ENCODE measurements at places on chromosomes 12 and 14.

DNA sequence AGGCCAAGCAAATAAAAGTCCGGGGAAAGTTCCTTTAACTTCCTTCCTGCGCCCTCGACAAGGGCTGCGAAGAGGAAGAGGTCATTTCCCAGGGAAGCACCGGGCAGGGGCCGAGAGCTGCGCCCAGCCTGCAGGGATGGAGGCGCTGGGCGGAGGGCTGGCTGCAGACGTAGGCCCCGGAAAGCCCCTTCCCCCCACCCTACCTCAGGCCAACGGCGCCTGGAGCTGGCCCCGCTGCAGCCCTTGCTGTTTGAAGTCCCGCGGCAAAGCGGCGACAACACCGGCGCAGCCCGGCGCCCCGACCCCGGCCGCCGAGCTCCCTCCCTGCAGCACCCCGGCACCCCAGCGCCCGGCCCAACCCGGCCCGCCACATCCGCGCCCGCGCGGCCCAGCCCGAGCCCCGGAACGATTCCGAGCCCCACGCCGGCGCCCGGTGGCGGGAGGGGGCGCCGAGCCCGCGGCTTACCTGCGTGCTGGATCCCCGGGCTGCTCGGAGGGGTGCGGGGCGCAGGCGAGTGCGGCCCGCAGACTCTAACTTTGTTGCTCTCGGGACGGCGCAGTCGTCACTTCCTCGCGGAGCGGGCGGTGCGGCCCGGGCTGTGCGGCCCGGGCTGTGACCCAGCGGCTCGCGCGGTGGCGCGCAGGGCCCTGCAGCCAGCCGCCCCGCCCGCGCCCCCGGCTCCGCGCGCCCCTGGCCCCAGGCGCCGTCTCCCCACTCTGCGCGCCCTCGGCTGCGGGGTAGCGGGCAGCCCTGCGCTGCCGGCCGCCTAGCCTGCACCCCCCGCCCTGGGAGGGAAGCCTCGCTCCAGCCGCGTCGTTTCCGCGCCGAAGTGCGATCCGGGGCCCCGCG is 64.8 kb upstream of the PTGR2 start:
- DNase-seq, result no peak

DNA sequence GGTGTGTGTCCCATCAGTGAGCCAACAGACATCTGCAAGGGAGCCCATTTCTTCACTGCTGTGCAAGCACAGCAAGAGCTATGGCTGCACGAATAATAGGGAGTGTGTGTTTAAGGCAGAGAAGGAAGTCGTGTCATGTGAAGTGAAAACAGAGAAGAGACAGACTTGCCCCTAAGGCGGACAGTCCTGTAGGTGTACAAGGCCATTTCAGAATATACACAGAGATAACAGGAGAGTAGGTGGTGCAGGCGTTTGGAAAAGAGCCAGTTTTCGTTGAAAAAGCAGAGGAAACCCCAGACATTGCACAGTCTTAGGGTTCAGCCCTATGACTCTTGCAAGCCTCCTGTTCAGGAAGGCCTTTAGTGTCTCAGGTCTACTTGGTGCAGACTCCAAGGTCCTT is 46.3 kb upstream of the RNU6-8 start:
- DNase-seq, result no peak

- DNase-seq, result no peak
These were observed 28.3 kb downstream of the MLXIP start for GRCh38 chr12:122106843-122107242.

GRCh38 chr14:23446291-23446851 is 10.9 kb upstream of the MYH7 start:
- no peak for DNase-seq

- no peak for DNase-seq
These were observed 37.7 kb upstream of the ASPG start for GRCh38 chr14:104047761-104048160.

DNA sequence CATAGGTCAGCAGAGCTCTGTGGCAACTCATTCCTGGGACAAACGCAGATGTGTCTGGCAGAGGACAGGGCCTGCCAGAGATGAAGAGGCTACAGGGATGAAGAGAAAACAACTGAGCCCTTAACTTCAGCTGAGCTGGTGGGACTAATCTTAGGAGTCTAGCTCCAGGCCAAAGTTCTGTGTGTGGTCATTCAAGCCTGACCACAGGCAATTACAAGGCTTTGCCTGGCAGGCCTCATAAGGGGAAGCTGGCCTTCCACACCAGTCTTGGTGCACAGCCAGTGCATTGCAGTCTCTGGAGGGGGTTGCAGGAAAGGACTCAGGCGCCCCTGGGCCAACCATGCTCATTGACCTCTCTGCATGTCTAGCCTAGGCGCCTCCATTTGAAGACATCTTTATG is 127.6 kb upstream of the DAAM1 start:
- no peak for DNase-seq

DNA sequence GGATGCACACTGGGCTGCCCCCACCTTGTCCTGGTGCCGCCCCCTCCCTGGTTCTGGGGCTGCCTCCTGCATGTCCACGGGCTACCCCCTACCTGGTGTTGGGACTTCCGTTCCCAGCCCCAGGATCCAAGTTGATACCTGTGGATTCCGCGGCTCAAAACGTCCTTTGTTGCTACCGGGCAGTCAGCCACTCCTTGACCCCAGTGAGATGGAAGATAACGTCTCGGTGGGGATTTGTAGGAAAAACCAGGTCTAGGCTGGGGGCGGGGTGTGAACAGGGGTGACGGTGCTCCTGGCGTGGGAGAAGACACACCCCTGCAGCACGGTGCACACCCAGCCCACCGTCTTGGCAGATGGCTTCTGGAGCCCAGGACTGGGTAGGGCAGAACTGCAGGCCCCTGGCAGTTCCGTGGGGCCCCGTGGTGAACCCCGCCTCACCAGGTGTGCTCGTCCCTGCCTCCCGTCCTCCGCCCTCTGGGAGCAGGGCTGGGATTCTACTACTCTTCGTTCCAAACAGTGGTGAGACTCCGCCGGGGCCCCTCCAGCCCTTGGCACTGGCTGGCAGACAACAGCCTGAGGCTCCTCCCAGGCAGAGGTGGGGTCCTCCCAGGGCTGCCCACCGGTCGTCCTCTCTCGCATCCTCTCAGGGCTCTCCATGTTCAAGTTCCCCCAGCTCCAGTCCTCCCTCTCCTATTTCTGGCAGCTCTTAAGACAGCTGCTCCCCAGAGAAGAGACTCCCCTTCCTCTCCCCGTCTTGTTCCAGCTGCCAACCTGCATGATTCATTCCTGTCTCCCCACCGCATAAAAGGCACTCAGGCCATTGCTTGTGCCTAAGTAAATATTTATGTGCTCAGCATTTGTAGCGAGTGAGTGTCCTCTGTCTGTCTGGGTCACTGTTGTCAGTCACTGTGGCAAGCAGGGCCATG is 75.5 kb downstream of the FBXL14 start:
- no peak for DNase-seq

GRCh38 chr12:60836651-60837050 is 1240.8 kb downstream of the SLC16A7 start:
- no peak for DNase-seq
